ENCODE measurements at places on chromosomes 4 and X.
A peak's percentile ranks its signal among the peaks of the same experiment; 100 is the strongest.

DNA sequence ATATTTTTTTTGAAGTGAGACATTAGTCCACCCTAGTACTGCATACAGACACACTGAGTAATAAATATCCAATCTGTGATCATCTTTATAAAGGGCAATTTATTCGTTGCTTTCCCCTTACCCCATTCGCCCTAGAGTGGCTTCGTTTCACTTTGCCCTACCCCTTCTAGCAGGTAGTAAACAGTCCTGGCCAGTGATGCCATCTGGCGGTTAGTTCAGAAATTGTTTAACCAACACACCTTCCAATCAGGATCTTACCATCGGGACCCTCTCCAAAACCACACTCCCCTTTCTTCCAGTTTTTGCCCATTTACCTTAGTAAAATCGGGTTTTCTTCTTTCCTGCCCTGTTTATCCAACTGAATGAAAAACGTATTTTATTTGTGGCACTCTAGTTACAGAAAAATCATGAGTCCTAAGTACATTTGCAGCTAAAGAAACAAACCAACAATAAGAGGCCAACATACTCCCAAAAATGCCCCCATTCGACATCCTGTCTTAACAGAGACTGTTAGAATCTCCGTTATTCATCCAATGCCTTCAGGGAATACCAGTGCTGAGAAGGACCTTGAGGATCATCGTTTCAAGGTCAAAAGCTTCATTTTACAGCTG, 2.2 kb downstream of the PPA2 start:
- DNase-seq, result peak; percentile 65

DNA sequence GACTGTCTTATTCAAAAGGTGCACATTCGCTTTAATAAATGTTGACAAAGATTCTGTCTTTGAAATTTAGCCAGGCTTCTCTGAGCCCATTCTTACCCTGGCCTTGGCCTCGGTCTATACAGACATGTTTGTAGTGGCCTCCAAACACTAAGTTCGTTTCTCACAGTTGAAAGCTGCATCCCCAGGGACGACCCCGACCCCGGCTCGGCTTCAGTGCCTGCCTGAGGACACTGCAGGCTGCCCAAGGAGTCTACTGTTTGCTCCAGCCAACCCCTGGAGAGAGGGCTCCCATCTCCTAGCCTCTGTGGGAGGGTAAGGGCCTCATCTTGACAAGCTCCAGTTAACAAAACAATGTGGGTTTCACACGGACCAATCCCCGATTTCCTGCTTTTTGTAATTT, 390.6 kb upstream of the ZFP42 start:
- DNase-seq, result no peak

DNA sequence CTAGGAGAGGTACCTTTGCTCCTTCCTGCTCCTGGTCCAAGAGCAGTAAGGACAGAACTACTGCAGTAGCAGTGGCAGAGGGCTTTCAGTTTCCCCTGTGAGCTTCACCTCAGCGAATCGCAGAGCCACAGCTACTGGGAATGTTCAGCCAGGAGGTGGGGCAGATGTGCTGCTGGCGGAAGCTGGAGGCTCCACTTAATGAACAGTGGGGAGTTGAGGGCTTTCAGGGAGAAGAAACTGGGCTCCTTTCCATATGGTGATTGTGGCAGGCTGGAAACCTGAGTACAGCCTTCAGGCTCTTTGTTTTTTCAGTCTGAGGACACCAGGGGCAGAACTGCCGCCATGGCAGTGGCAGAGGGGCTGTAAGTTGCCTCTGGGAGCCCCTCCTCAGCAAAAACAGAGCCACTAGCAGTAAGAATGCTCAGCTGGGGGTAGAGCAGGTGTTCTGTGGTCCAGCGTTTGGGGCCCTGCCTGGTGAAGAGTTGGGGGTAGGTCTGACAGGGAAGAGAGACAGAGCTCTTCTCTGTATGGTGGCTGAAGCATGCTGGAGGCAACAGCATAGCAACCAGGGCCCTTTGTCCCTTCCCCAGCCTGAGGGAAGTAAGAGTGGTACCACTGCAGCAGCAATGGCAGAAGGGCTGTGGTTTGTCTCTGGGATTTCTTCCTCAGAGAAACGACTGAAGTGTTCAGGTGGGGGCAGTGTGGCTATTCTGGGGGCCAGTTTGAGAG, 106.0 kb upstream of the GRXCR1 start:
- DNase-seq, result no peak

DNA sequence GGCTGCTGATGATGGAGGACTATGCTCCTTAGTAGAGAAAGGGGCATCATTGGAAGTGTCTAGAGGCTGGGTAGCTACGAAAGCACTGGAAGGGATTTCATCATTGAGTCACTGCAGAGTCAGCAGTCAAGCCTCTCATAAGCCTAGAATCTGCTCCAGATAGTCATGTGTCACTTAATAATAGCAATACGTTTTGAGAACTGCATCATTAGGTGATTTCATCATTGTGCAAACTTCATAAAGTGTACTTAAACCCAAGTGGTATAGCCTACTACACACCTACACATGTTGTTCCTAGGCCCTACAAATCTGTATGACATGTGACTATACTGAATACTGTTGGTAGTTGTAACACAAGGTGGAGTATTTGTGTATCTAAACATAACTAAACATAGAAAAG, 165.6 kb downstream of the PTTG2 start:
- DNase-seq, result no peak

GRCh38 chr4:136219592-136220125, 1312.6 kb downstream of the PCDH18 start:
- no peak for DNase-seq

- DNase-seq, result no peak
Measured at GRCh38 chr4:76090241-76090691, 15.8 kb downstream of the ART3 start.

GRCh38 chr4:1058997-1059665, 47.7 kb downstream of the FGFRL1 start:
- no peak for DNase-seq

GRCh38 chr4:56876264-56876663, 31.4 kb upstream of the REST start:
- no peak for DNase-seq

- DNase-seq, result no peak
Measured at GRCh38 chrX:119062750-119063374, 9.9 kb upstream of the CT47C1 start.

DNA sequence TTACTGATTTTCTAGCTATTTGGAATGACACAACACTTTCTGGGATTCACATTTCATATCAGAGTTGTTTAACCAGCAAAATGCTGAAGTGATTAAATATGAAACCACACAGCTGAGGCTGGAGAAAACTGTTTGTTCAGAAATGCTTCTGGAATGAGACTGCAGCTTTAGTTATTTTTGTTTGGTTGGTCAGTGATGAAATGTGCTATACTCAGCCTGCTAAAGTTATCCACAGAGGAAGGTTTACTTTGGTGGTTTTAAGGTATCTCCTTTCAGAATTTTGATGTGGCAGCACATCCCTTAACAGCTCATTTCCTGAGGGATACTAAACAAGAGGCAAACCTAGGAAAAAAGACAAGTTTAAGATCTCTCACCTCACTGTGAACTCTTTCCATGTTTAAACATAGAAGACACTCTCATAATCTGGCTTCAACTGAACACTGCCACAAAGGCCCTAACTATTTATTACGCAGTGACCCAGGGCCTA, 106.6 kb upstream of the PDE5A start:
- no peak for DNase-seq

GRCh38 chrX:143017272-143017671, 8.5 kb upstream of the SPANXN4 start:
- no peak for DNase-seq

DNA sequence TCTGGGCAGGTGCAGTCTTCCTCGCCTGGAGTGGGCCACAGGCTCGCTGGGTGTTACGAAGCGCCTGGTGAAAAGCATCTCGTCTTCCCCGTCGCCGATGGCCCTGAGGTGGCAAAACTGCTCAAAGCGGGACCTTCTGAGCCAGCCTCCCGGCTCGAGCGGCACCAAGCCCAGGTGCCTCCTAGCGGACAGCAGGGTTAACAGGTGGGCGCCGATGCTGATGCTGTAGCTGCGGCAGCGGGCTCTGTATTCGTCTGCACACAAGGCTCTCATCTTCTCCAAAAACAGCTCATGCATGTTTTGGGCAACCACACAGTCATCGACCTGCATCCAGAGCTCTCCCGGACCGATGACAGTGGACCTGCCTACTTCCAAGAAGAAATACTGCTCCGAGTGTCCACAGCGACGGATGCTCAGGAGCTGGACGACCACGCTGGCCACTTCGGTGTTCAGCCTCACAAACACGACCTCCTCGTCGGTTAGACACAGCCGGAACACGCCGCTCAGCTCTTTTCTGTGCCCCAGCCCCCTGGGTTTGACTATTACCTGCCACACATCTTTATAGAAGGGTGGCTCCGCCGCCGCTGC, 1.2 kb downstream of the IRS4 start:
- no peak for DNase-seq

- no peak for DNase-seq
Measured at GRCh38 chr4:80615099-80615498, 279.6 kb downstream of the CFAP299 start.

DNA sequence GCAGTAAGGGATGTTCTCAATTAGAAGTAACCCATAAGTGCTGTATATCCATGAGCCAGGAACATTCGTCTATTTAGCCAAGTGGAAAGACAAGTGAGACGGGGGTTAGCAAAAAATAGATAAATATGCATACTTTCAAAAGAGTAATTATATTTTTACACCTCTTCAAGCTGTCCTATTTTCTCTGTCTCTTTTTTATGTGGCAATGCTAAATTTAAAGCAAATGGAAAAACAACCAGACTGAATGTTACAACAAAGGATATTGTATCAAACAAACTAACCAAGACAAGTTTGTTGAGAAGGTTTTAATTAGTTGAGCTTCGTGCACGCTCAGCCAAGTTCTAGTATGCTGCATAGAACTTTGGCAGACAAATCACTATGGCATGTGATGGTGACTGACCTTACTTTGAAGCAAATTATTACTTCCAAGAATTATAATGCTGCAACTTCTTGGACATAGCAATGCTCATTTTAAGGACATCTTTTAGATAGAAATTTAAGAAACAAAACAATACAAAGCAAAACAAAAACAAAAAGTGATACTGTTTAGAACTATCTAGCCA, 61.4 kb upstream of the TMEM150C start:
- DNase-seq, result no peak

- no peak for DNase-seq
Measured at GRCh38 chr4:20520901-20521300, 179.4 kb upstream of the PACRGL start.

DNA sequence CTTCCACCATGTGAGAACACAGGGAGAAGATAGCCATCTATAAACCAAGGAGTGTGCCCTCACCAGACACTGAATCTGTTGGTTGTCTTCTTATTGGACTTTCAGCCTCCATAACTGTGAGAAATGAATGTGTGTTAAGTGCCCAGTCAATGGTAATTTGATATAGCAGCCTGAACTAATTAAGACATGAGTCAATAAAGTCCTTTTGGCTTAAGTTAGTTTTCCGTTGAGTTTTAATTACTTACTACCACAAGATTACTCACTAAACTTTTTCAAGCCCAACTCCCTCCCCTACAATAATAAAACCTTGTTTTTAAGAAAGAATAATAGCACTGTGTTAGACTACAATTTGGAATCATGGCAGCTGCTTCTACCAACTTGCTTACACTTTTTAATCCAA, 324.2 kb downstream of the PCDH19 start:
- DNase-seq, result no peak

DNA sequence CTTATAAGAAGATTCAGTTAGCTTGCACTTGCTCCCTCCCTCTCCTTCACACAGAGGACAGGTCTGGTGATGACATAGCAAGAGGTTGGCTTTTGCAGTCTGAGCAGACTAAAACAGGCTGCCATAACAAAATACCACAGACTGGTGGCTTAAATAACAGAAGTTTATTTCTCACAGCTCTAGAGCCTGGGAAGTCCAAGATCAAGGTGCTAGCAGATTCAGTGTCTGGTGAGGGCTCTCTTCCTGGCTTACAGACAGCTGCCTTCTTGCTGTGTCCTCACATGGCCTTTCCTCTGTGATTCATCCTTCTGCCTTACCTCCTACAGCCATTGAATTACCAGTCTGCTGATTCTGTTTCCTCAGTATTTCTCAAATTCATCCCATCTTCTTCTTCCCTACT, 13.1 kb downstream of the RP2 start:
- DNase-seq, result no peak

- DNase-seq, result no peak
Measured at GRCh38 chr4:39320381-39321115, 45.6 kb downstream of the RFC1 start.

DNA sequence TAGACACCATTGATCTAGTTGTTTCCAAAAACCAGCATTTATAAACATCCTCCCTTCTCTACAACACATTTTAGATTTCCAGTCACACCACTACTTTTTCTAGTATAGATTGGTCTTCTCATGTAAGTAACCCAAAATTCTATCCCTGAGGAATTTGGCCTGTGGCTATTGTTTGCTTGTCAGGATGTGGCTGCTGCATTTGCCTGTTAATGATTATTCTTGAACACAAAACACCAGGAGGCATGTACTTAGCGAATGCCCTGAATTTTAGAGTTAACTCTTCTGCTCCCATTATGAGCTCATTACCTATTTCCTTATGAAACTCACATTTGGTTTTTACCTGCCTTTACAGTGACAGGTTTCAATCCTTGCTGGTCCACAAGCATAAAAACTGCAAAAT, 102.0 kb upstream of the FSTL5 start:
- DNase-seq, result no peak

DNA sequence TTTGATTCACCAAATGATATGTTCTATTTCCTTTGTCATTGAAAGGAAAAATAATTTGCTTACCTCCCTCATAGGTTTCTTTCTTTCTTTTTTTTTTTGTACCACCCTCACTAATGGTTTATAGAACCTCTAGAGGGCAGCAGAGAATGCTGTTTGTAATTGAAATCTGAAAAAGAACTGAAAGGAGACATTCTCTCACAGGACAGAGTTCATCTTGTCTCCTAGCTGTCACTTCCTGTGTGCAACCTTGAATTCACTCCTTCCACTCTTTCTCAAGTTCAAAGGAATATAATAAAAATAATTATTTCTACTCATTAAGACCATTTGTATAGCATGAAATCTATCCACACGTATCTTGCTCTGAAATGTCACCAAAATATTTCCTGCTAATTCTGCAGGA, 51.0 kb downstream of the GUCY1B1 start:
- no peak for DNase-seq

DNA sequence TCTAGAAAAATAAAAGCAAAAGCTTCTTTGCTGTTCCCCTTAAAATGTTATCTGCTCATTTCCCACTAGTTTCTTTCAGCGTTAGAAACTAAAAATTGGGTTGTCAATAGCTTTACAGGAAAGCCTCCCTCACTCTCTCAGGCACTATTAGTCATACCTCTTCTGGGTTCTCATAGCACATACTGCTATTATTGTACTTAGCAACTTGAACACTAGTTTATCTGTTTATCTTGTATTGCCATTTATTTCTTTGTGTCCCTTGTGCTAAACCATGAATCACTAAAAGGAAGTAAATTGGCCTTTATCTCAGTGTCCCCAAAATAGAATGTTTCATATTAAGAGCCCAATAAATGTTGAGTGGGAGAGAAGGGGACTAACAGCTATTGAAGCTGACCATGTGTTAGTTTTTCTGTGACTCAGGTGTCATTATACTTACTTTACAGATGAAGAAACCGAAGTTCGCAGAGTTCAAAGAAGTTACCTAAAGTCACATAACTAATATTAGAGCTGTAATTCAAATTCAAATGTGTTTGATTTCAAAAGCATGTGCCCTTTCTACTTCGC, 124.8 kb upstream of the CITED1 start:
- DNase-seq, result no peak

Data from right renal pelvis (tissue), 4 donors.